Neural crest cell (in vitro differentiated cells): ENCODE measurements at places on chromosomes 7 and 10. TPM values are rescaled to one million over a fixed set of nuclear protein-coding genes. Genes with fewer than 3 reads are reported as not detected.

DNA sequence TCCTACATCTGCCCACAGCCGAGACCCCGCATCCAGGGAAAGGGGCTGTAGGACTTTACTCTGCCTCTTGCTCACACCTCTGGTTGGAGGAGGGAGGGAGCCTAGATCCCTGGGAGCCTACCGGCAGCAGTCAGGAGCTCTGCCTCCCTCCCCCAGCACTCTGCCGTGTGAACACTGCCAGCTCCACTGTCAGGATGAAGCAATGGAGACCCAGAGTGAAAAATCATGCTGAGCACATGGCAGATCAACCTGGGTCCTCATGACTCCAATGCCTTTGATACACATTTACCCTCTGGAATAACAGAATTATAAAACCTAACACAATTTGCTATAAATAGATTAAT, 477.7 kb downstream of the TNS3 start:
- DNase-seq = no peak

DNA sequence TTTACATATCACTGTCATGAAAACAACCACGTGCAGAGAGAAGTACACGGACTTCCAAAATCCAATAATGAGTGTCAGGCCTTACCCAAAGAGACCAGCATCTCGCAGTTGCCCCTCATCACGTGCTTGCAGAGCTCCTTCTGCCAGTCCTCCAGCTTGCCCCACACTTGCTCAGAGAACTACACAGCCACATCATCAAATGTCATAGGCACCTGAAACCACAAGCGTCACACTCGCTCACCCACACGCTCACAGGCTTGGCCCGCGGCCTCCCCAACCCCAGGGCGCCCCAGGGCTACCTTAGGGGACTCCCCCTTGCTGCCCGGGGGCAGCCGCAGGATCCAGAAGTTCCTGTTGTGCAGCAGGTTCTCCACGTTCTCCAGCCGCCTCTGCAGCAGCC, 123.4 kb upstream of the ZNF746 start:
- DNase-seq = no peak

GRCh38 chr7:141460781-141461715, 90.2 kb upstream of the AGK start:
- DNase-seq = no peak

DNA sequence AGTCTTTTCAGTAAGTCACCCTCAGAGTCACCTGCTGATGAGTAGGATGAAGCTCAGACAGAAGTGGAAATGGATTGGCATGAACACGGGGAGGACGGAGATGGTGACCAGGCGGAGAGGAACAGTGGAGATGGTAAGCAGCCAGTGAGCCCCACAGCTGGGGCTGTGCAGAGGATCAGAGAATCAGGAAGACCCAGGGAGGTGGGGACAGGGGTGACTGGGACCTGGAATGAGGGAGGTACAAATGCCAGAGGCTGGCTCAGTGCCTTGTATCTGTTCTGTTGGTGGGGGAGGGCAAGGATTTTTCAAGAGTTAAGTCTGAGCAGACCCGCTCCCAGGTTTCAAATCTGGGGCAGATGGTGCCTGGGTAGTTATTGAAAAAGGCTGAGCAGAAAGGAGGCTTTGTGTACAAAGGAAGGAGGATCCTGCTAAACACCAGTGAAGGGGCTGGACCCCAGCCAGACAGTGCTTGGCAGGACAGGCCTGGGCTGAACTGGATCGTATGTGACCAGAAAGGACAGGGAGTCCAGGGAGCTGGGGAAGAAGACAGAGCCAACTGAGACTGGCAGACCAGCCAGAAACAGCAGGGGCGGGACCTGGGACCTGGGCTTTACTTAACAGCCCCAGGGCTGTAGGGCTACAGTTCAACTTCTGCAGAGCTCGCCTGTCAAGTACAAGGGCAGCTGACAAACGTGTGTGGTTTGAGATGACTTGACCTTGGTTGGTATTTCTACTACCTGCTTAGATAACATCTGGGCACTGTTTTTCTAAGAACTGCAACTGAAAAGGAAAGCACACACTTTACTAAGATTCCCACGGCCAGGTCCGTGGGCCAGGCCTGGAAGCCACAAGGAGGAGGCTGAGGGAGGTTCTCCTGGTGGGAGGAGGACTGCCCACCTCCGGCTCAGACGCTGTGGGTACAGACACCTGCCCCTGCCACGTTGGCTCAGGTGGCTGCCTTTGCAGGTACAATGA, 13.2 kb upstream of the FRMPD2 start:
- DNase-seq = no peak

- DNase-seq = no peak
These were observed 134.9 kb downstream of the CAMK1D start for GRCh38 chr10:12484002-12484918.

- DNase-seq = no peak
These were observed 37.7 kb downstream of the PHYHIPL start for GRCh38 chr10:59214160-59214559.

DNA sequence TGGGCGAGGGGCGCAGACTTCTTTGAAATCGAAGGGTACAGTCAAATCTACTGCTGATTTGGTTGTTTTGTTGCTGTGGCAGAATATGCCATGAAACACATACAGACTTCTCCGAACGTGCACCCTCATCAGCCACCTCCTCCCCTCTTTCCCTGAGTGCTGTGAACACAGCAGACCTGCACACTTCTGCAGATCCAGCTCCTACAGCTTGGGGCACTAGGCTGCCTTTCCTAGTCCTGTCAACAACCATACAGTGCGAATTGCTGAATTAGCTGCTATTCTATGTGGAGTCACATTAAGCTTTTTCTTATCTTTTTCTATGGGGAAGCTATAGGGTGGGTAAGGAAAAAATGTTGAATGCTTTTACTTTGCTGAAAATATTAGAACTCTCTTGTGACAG, 57.5 kb downstream of the COL17A1 start:
- DNase-seq = no peak

GRCh38 chr10:82420001-82420400, 545.0 kb downstream of the NRG3 start:
- DNase-seq = no peak

GRCh38 chr7:140447841-140448240, 31.5 kb downstream of the MKRN1 start:
- DNase-seq = no peak

- no peak for DNase-seq
These were observed 1.0 kb upstream of the LRRN3 start for GRCh38 chr7:111089822-111090426.

Gene PRTFDC1
- 26.7 and 32.0 TPM in 2 replicates for total RNA-seq

Gene RAPGEF5
- 5.4 and 6.0 TPM in 2 replicates for total RNA-seq

Gene PAX4
- not detected in 2 replicates for total RNA-seq
